Mesenchymal stem cell (in vitro differentiated cells and primary cell): ENCODE measurements at places on chromosomes 2 and 18.

- DNase-seq = peak; percentile 55
Observed at GRCh38 chr18:75475228-75475627, 47.7 kb upstream of the SMIM21 start.

GRCh38 chr18:76486038-76486437 is 9.0 kb downstream of the ZNF516 start:
- no peak for DNase-seq

- DNase-seq = no peak
Observed at GRCh38 chr2:190583507-190584337, 49.2 kb upstream of the NEMP2 start.

DNA sequence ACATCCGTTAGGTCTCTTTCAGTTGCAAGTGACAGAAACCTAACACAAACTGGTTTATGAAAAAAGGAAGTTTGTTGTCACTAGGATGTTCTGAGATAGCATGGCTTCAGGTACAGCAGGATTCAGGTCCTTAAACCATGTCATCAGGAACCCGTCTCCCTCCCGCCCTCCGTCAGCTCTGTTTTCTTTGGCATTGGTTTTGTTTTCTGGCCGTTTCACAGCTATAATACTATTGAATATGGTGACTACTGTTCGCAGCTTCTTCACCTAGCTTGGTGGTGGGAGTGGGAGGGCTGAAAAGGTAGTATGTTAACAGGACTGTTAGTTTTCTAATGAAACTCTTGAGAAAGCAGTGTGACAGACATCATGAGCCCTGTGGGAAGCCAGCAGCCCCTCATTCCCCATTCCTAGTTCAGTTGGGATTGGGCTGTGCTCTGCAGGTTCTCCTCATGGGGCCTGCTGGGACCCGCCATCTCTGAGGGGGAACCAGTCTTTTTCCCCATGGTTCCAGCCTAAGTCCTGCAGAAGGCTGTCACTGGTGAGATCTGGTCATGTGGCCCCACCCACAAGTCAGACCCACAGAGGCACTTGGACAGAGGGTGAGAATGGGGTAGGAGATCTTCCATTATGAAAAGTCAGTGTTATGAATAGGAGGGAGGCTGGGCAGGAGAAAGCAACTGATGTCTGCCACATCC is 12.1 kb downstream of the PTMA start:
- DNase-seq = no peak

- DNase-seq = no peak
Observed at GRCh38 chr18:35949090-35949489, 23.4 kb upstream of the RMP24 start.

GRCh38 chr2:206881708-206882410 is 57.5 kb upstream of the CPO start:
- no peak for DNase-seq
